ENCODE measurements at places on chromosomes 5 and 9. TPM values are rescaled to one million over a fixed set of nuclear protein-coding genes. Genes with fewer than 3 reads are reported as not detected.

SMIM27 gene
- 8.1 TPM for total RNA-seq

DNA sequence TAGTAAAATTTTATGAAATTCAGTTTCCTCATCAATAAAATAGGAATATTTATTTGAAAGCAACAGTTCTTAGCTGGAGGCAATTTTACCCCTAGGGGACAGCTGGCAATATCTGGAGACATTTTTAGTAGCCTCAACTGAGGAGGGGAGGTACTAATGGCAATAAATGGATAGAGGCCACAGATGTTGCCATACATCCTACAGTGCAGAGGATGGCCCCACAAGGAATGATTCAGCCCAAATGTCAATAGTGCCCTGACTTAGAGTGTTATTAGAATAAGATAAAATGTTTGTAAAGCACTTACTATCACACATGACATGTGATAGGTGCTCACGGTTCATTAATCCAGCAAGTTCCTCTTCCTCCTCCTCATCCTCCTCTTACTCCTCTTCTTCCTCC is 293.6 kb downstream of the KCTD16 start:
- H3K36me3 ChIP-seq, result no peaks in the 10 kb centered on the region
- H3K4me3 ChIP-seq, result no peak overlapping the region
- no peak overlapping the region for H3K27ac ChIP-seq
- no peak for DNase-seq
- no peaks in the 10 kb centered on the region for H3K4me1 ChIP-seq

DNA sequence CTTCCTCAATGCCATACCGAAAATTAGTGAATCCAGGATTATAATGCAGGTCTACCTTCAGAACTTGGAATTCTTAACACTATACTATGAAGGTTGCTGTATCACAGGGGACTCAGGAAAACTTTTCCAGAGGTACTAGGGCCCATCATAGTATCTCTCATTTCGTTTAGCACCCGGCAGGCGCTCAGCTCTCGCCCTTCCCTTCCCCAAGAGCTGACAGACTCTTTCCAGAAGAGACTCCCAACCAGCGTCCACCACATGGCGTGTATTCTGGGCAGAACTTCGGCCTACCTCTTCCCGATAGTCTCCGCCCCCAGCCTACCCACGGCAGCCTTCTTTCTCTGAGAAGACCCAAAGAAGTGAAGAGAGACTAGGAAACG is 271 bp downstream of the NOL8 start:
- H3K27me3 ChIP-seq, result no peaks in the 10 kb centered on the region
- H3K27ac ChIP-seq, result peak overlapping the region; percentile 87
- peak overlapping the region; percentile 88 for H3K4me3 ChIP-seq
- no peak for DNase-seq
- peaks cover 17% of the 10 kb centered on the region for H3K4me1 ChIP-seq

GRCh38 chr5:103428411-103428871 is 134.1 kb downstream of the NUDT12 start:
- no peaks in the 10 kb centered on the region for H3K27me3 ChIP-seq
- no peaks in the 10 kb centered on the region for H3K4me1 ChIP-seq
- H3K36me3 ChIP-seq, result no peaks in the 10 kb centered on the region
- H3K4me3 ChIP-seq, result no peak overlapping the region
- H3K27ac ChIP-seq, result no peak overlapping the region

GLDC gene
- total RNA-seq, result 4.9 TPM

KIF4B gene
- total RNA-seq, result 0.12 TPM

- H3K4me3 ChIP-seq, result no peak overlapping the region
- no peak for DNase-seq
- no peaks in the 10 kb centered on the region for H3K36me3 ChIP-seq
- H3K4me1 ChIP-seq, result no peaks in the 10 kb centered on the region
- no peak overlapping the region for H3K27ac ChIP-seq
- peaks cover 12% of the 10 kb centered on the region for H3K27me3 ChIP-seq
Measured at GRCh38 chr9:7542693-7543092, 256.9 kb downstream of the DMAC1 start.

DNA sequence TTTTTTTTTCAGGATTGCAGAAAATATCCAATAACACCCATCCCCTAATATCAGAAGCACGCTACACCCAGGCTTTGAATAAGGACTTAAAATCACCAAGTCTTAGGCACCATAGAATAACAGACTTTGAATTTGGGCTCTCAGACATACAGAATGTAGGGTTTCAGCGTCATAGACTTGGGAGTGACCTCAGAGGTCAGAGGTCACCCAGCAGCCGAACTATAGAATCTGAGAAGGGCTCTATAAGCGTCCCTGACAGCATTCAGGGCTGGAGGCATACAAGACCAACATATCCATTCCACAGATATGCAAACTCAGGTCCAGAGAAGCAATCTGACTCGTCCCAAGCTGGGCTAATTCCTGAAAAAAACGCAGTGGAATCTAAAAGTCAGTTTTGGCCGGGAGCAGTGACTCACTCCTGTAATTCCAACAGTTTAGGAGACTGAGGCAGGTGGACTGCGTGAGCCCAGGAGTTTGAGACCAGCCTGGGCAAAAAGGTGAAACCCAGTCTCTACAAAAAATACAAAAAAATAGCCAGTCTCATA is 34.7 kb downstream of the SLC6A7 start:
- H3K27ac ChIP-seq, result no peak overlapping the region
- H3K4me1 ChIP-seq, result no peaks in the 10 kb centered on the region
- H3K27me3 ChIP-seq, result no peaks in the 10 kb centered on the region
- H3K36me3 ChIP-seq, result no peaks in the 10 kb centered on the region
- no peak for DNase-seq

FOXD4L6 gene
- total RNA-seq, result 0.54 TPM

IRX1 gene
- not detected for total RNA-seq

DNA sequence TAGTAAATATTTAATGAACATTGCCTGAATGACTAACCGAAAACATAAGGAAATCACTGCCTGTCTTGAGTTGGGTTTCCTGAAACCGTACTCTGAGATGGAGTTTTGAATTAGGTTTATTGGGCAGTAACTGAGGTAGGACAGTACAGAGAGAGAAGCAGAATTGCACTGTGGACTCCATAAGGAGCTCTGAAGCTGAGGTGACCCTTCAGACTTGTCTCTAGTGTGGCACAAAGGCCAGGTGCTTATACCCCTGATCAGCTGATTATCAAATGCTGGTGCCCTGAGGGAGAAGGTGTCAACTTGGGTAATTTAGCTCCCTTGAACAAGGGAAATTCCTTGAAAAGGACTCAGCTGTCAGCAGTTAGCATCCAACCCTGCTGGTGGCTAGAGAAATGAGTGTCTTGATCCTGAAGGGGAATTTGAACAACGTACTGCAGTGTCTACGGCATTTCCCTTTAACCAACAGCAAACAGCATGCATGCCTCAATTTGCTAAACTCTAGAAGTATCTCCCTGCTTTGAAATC is 135.0 kb upstream of the SMARCA2 start:
- H3K27ac ChIP-seq, result no peak overlapping the region
- no peaks in the 10 kb centered on the region for H3K4me1 ChIP-seq
- DNase-seq, result no peak
- peaks cover 5% of the 10 kb centered on the region for H3K27me3 ChIP-seq
- no peaks in the 10 kb centered on the region for H3K36me3 ChIP-seq
- H3K4me3 ChIP-seq, result no peak overlapping the region

CLIC3 gene
- total RNA-seq, result 8.4 TPM

- DNase-seq, result no peak
- no peaks in the 10 kb centered on the region for H3K4me1 ChIP-seq
- H3K27ac ChIP-seq, result no peak overlapping the region
- no peak overlapping the region for H3K4me3 ChIP-seq
Measured at GRCh38 chr9:8514760-8515159, 715.2 kb upstream of the DMAC1 start.

SLC25A2 gene
- total RNA-seq, result 0.42 TPM

GRCh38 chr5:150492621-150493020 is 15.3 kb upstream of the NDST1 start:
- no peaks in the 10 kb centered on the region for H3K36me3 ChIP-seq
- H3K4me1 ChIP-seq, result peaks cover 20% of the 10 kb centered on the region
- DNase-seq, result no peak
- H3K27me3 ChIP-seq, result no peaks in the 10 kb centered on the region
- H3K27ac ChIP-seq, result no peak overlapping the region
- H3K4me3 ChIP-seq, result no peak overlapping the region

- no peak overlapping the region for H3K27ac ChIP-seq
- peaks cover 5% of the 10 kb centered on the region for H3K4me1 ChIP-seq
- no peak for DNase-seq
- H3K27me3 ChIP-seq, result no peaks in the 10 kb centered on the region
- H3K36me3 ChIP-seq, result no peaks in the 10 kb centered on the region
- no peak overlapping the region for H3K4me3 ChIP-seq
Measured at GRCh38 chr9:95820074-95820473, 55.4 kb upstream of the ERCC6L2 start.

GRCh38 chr5:83789371-83789770 is 68.7 kb upstream of the HAPLN1 start:
- H3K4me1 ChIP-seq, result no peaks in the 10 kb centered on the region
- H3K27me3 ChIP-seq, result no peaks in the 10 kb centered on the region
- no peak overlapping the region for H3K27ac ChIP-seq
- no peak for DNase-seq
- H3K4me3 ChIP-seq, result no peak overlapping the region

KLF4 gene
- total RNA-seq, result 92.8 TPM

- H3K27me3 ChIP-seq, result no peaks in the 10 kb centered on the region
- peaks cover 16% of the 10 kb centered on the region for H3K4me1 ChIP-seq
- peak overlapping the region; percentile 77 for H3K27ac ChIP-seq
- H3K36me3 ChIP-seq, result peaks cover 8% of the 10 kb centered on the region
Measured at GRCh38 chr5:177350776-177351391, 584 bp downstream of the LMAN2 start.

DNA sequence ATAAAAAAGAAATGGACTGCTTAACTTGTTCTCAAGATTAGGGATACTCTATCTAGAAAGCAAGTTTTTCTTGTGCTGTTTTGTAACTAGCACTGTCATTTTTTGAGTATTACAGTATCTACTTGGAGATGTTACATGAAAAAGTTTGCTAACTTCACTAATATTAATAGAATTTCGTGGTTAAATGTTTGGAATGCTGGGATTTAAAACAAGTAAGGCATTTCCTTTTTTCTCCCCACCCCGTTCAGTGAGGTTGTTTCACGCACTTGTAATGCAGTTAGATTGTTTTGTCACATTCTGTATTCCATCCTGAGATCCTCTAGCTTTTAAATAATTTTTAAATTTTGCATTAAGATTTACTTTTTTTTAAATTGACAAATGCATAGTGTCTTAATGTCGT is 20.0 kb upstream of the TEK start:
- no peak overlapping the region for H3K27ac ChIP-seq
- DNase-seq, result no peak
- no peak overlapping the region for H3K4me3 ChIP-seq
- no peaks in the 10 kb centered on the region for H3K4me1 ChIP-seq
- no peaks in the 10 kb centered on the region for H3K27me3 ChIP-seq

DNA sequence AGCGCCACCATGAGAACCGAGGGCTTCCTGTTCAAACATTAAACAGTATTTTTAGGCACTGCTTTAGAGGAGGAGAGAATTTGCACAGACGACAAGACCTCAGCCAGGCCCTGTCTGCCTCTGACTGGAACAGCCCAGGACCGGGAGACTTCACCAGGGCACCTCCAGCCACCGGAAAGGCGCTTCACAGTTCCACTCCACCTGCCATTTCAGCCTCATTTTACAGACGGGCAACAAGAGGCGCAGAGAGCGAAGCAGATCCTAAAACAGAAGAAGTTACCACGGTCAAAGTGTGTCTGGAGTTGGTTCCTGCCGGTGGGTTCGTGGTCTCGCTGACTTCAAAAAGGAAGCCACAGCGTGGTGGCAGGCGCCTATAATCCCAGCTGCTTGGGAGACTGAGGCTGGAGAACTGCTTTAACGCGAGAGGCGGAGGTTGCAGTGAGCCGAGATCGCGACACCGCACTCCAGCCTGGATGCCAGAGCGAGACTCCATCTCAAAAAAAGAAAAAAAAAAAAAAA is 28.4 kb downstream of the COL23A1 start:
- no peak overlapping the region for H3K27ac ChIP-seq
- H3K36me3 ChIP-seq, result no peaks in the 10 kb centered on the region
- DNase-seq, result no peak
- H3K4me1 ChIP-seq, result no peaks in the 10 kb centered on the region
- no peaks in the 10 kb centered on the region for H3K27me3 ChIP-seq

GRCh38 chr5:135851186-135851914 is 16.9 kb downstream of the SLC25A48 start:
- H3K27me3 ChIP-seq, result no peaks in the 10 kb centered on the region
- no peak for DNase-seq
- H3K4me1 ChIP-seq, result no peaks in the 10 kb centered on the region
- H3K36me3 ChIP-seq, result no peaks in the 10 kb centered on the region
- no peak overlapping the region for H3K4me3 ChIP-seq

- DNase-seq, result no peak
- no peak overlapping the region for H3K27ac ChIP-seq
- H3K36me3 ChIP-seq, result no peaks in the 10 kb centered on the region
- no peaks in the 10 kb centered on the region for H3K4me1 ChIP-seq
- H3K4me3 ChIP-seq, result no peak overlapping the region
- no peaks in the 10 kb centered on the region for H3K27me3 ChIP-seq
Measured at GRCh38 chr5:122262103-122262502, 49.9 kb upstream of the SNCAIP start.

LCN12 gene
- total RNA-seq, result 4.2 TPM

DNA sequence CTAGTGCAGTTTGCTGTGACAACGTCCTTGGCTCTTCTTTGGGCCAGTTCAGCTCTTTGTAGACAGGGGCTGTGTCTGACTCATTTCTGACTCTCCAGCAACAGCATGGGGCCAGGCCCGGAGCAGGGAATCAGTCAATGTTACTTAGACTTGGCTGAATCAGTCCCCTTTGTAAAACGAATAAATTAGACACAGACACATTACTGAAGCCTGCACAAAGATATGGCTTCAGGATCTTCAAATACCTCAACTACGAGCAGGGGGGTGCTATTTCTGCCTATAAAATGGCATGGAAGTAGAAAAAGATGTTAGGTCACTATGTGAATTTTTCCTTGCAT is 204.7 kb downstream of the TTLL11 start:
- H3K27me3 ChIP-seq, result no peaks in the 10 kb centered on the region
- no peak for DNase-seq
- no peak overlapping the region for H3K27ac ChIP-seq
- no peak overlapping the region for H3K4me3 ChIP-seq
- no peaks in the 10 kb centered on the region for H3K36me3 ChIP-seq

GRCh38 chr5:137778772-137779564 is 24.8 kb upstream of the HNRNPA0 start:
- H3K4me3 ChIP-seq, result no peak overlapping the region
- H3K4me1 ChIP-seq, result no peaks in the 10 kb centered on the region
- DNase-seq, result peak; percentile 44
- H3K27me3 ChIP-seq, result no peaks in the 10 kb centered on the region

GRCh38 chr5:127867022-127867783 is 164.0 kb downstream of the CCDC192 start:
- no peaks in the 10 kb centered on the region for H3K27me3 ChIP-seq
- H3K27ac ChIP-seq, result no peak overlapping the region
- H3K4me3 ChIP-seq, result no peak overlapping the region

PKD2L2 gene
- not detected for total RNA-seq

- no peaks in the 10 kb centered on the region for H3K4me1 ChIP-seq
- no peak overlapping the region for H3K4me3 ChIP-seq
- no peaks in the 10 kb centered on the region for H3K27me3 ChIP-seq
Measured at GRCh38 chr5:104146652-104147051, 584.1 kb upstream of the NUDT12 start.

IL4 gene
- total RNA-seq, result not detected

TEX48 gene
- total RNA-seq, result not detected

GRCh38 chr9:7906783-7907550 is 107.4 kb upstream of the DMAC1 start:
- DNase-seq, result no peak
- H3K27ac ChIP-seq, result no peak overlapping the region

Data from HCT116 (cell line).